ENCODE measurements at places on chromosomes 6 and 20. TPM values are rescaled to one million over a fixed set of nuclear protein-coding genes. Genes with fewer than 3 reads are reported as not detected.

C20orf144 gene
- 0.11 TPM for total RNA-seq

LHFPL5 gene
- not detected for total RNA-seq

PCNA gene
- total RNA-seq: 174 TPM

SPATA25 gene
- 0.59 TPM for total RNA-seq

DNA sequence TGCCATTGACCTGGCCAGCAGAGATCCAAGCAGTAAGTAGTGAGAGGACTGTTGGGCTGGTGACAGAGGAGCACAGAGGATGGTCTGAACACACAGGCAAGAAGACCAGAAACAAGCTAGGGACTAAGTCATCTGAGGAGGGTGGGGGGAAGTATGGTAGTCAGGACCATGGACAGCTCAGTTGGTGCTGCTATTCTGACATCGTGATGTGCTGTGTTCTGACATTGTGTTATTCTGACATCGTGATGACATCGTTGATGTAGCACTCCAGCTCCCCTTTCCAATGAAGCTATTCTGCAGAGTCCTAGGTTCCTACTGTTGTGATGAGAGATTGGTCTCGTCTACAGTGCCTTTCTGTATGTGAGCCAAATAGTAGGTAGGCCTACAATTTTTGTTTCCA, 28.7 kb downstream of the CFAP206 start:
- DNase-seq: peak; percentile 26

GRCh38 chr6:25499615-25500235, 152.3 kb upstream of the SCGN start:
- DNase-seq: no peak

GRCh38 chr6:106551155-106551554, 78.1 kb downstream of the RTN4IP1 start:
- DNase-seq: no peak

GRCh38 chr6:139710556-139710955, 336.1 kb upstream of the CITED2 start:
- DNase-seq: no peak
